ENCODE measurements at places on chromosomes 7 and 10.

DNA sequence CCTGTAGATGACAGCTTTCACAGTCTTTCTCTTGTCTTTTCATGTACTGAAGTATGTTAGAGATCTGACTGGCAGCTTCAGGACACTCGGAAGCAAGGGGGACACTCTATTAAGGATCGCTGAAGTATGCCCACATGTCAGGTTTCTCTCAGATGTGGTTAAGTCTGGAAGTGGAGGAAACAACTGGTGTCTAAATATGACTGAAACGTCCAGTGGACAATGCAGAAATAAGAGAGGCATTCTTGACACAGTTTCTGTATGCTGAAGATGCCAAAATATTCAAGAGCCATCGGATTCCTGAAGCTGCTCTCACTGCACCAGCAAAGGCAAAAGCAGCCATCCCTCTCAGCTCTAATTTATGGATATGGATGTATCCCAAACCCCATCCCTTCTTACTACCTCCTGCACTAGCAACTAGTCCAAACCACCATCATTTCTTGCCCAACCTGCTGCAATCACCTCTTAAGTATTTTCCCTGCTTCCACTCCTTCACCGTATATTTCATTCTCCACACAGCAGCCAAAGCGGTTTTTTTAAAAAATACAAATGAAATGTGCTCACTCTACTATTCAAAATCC is 113.4 kb downstream of the REEP3 start:
- DNase-seq, result no peak

GRCh38 chr10:77111611-77112550 is 525.7 kb downstream of the KCNMA1 start:
- DNase-seq, result peak; percentile 14

GRCh38 chr7:22176791-22177412 is 180.1 kb downstream of the RAPGEF5 start:
- DNase-seq, result no peak

DNA sequence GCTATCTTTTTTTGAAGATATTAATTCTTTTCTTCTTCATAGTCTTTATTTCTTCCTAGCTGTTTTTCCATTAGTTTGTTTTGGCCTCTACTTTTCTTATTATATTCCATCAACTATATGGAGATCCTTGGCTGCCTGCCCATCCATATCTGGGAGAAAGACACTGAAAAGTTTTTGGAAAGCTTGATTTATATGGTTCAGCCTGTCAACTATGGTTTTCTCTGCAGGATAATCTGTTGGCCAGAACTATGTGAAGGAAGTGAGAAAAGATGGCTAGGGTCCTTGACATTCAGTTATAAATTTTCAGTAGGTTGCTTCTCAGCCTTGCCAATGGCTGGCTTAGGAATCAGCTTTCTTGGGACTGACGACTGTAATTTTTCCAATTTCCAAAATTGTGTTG is 10.0 kb upstream of the CDK14 start:
- no peak for DNase-seq

DNA sequence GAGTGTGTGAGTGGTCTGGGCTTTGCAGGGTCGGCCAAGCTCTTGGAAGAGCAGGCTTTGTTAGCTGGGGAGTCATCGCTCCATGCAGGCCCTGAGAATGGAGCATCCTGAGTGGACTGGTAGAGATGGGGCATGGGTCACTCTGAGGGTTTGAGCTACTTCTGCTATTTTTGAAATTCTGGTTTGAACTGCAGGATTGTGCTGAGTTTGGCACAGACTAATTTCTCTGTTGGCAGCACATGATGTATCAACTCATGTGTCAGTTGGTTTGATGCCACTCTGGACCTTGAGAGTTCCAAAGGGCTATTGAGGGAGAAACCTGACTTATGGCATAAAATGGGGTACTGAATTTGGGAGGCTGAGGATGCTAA is 56.3 kb downstream of the LRMDA start:
- DNase-seq, result no peak

DNA sequence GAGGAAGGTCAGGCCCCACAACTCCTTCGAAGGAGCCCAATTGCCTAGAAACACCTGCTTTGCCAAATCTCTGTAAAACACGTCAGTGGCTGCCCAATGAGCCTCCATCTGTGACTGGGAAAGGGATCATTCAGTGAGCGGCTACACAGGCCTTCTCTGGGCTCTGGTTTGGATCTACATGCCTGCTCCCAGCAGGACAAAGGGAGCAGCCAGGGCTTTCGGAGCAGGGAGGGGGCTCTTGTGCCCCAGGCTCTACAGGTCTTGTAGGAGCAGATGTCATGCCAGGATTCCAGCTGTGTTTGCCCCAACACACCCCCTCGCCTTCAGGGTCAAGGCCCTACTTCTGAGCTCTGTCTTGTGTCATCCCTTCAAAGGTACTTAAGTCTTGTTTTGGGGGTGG is 73.5 kb downstream of the CLEC2L start:
- DNase-seq, result no peak

DNA sequence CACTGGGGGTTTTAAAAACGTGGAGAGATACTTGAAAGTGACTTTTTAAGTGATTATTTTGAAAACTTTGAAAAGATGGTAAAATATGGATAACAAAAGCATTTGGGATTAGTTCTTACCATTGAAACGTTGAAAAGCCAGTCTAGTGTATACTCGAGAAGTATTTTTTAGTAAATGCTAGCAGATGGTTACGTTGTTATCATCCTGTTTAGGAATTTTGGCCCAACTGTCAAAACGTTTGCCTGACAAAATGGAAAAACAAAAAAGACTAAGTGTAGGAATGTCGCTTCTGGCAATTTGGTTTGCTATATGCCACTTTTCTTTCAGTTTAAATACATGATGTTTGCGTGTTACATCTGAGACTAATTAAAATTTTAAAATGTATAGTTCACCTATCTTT is 1.2 kb downstream of the RBM33 start:
- no peak for DNase-seq

GRCh38 chr10:97830064-97830463 is 19.6 kb upstream of the GOLGA7B start:
- DNase-seq, result no peak

- DNase-seq, result no peak
Measured at GRCh38 chr7:104973227-104973626, 40.8 kb upstream of the KMT2E start.

DNA sequence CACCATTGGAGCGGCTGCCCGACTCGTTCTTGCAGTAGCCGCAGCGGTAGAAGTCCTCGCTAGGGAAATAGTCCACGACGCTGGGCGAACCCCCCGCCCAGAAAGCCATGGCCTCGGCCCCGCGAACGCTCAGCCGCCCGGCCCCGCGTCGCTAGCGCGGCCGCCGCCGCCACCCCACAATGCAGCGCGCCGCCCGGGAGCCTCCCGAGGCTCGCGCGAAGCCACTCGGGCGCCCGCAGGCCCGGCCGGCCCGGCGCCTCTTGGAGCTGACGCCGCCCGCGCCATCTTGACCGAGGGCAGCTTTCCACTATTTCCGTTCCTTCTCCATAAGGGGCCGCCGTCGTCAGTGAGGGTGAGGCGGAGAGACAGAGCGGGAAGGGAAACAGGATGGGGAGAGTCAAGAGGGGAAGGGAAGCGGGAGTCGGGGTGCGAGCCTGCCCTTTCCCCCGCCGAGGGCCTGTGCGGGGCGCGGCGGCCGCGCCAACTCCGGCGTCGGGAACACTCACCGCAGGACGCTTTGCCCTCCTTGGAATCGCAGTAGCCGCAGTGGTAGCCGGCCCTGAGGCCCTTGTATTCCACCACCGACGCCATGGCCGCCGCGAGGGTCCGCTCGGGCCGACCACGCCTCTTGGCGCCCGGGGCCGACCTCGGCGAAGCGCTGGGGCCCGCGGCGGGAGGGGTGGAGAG is at the start of gene ATE1:
ATE1 (minus strand) TSS at position 191 of the 687 bp plus-strand sequence; CDS start at position 109, 82 bp downstream.
- DNase-seq, result peak; percentile 85

DNA sequence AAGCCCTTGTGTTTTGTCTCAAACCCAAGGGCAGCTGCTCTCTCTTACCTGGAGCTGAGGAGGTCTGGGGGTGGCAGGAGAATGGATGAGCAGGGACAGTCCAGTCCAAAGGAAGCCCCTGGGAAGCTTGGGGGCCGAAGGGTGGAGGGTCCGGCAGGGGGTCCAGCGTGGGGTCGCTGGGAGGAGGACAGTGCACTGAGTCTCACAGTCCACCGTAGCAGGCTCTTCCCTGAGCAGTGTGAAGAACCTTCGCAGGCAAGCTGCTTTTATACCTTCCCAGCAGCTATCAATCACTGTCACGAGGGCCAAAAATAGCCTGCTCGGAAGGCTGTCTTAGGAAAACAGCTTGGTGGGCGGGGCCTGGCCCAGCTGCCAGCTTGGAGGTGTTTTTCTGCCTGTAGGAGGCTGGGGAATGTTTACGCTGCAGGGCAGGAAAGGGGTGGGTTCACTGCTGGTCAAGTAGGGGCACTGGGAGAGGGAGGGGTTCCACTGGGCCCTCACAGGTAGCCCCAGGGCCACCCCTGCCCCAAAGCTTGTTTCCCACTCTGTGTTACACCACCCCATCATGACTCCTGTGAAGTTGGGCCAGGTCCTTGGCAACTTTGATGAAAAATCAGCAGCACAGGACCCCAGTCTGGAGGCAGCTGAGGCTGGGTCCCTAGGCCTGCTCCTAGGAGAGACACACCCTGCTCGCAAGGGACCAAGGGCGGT is at the start of gene DEPP1:
DEPP1 (minus strand) TSS at position 240 of the 711 bp plus-strand sequence. CDS start 779 bp downstream, outside the sequence.
- DNase-seq, result no peak
